ENCODE measurements at places on chromosomes 1 and 21.

GRCh38 chr1:202821467-202821866, 10.7 kb downstream of the PCAT6 start:
- DNase-seq: peak; percentile 51

DNA sequence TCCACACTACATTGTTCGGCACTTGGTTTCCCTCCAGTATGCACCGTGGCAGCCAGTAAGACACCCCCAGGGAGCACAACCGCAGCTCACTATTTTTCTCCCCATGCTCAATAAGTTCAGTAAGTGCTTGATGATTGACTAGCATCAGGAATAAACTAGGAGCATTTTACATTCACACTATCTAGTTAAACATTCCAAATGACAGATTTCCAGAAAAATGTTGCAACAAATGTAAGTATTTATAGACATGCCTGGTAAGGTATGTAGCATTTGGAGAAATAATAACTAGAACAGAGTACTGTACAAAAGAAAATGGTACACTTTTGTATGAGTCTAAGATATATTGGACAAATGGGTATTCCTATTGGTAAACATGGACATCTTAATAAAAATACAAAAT, 92.9 kb downstream of the SLC45A1 start:
- no peak for DNase-seq

- no peak for DNase-seq
These were observed 37.4 kb upstream of the BTG2 start for GRCh38 chr1:203267912-203268311.

- DNase-seq: no peak
These were observed 20.9 kb upstream of the TMEM222 start for GRCh38 chr1:27301052-27301422.

- DNase-seq: no peak
These were observed 290.3 kb downstream of the CHRM3 start for GRCh38 chr1:239676522-239677273.

All from cardiac fibroblast (primary cell).